Aorta (tissue), 5 donors: ENCODE measurements at places on chromosomes 13 and 19.

DNA sequence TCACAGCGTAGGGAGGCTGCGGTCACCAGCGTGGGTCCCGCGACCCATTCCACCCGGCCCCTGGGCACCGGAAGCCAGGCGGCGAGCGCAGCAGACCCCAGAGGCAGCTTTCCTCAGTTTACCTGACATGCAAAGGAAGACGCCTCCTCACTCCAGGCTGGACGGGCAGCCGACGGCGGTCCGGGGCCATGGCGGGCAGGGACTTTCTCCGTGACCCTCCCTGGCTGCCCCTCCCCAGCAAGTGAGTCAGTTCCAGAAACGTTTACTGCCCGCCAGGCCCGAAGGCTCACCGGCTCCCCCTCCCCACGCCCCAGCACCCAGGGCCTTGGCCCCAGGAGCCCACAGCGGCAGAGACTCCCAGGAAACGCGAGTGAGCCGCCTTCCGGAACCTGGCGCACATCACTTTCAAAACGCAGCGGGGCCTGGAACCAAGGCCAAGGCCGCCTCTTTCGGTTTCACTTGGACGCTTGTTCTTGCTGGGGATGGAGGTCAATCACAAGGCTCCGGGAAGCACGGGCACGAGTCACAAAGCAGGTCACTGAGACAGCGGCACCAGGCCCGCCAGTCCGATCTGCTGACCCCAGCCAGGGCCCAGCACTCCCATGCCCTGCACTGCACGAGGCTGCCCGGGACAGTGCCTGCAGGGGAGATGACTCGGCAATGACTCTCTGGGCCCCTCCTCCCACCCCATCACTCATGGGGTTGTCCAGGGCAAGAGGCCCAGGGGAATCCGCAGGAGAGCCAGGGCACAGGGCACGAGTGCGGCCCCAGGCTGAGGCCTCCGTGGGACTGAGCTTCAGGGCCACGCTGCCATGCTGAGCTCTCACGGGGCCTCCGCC is 5.3 kb downstream of the SBNO2 start:
- DNase-seq, result peak; percentile 79

GRCh38 chr13:67042556-67042955 is 187.6 kb downstream of the PCDH9 start:
- DNase-seq, result no peak

GRCh38 chr19:11612816-11613511 is 15.7 kb downstream of the ZNF627 start:
- no peak for DNase-seq

GRCh38 chr13:83867708-83868107 is 14.6 kb downstream of the SLITRK1 start:
- no peak for DNase-seq

DNA sequence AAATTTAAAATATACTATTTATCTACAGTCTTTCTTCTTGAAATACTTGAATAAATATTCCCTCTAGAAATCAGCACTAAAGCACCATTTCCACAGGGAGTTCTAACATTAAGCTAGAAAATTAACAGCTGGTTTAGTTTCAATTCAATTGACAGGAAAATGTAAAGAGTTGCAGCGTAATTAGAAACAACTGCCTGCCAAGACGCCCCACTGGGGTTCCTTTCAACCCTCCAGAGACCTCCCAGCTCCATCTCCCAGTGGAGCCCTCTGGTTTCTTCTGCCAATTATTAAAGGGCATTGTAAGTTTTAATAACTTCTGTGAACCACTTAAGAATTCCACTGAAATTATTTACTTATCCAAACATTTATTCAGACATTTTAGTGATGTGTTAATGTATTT is 4.2 kb downstream of the GJA3 start:
- DNase-seq, result no peak

DNA sequence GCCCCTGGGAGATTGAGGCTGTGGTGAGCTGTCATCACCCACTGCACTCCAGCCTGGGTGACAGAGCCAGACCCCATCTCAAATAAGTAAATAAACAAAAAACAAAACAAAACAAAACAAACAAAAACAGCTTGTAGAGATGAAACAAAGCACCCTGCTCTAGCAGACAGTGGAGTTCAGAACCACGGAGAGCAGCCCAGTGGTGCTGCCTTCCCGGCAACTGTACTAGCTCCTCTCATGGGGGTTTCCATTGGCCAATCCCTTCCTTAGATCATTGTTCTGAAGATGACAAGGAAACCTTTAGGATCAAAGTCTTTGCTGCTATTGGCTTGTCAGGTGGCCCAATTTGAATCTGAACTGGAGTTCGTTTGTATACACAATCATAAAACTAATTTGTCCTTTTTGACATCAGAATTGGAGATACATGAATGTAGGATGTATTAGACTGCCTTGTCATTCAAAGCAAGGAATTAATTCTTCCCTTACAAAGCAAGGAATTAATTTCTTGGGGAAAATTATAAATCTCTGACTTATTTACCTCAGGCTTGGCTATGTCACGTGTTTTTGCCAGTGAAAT is 19.7 kb upstream of the SYCN start:
- DNase-seq, result no peak

GRCh38 chr19:54694648-54695047 is 29.6 kb upstream of the KIR3DL3 start:
- DNase-seq, result no peak
